ENCODE measurements at places on chromosomes 12 and 14. TPM values are rescaled to one million over a fixed set of nuclear protein-coding genes. Genes with fewer than 3 reads are reported as not detected.
A peak's percentile ranks its signal among the peaks of the same experiment; 100 is the strongest.

DNA sequence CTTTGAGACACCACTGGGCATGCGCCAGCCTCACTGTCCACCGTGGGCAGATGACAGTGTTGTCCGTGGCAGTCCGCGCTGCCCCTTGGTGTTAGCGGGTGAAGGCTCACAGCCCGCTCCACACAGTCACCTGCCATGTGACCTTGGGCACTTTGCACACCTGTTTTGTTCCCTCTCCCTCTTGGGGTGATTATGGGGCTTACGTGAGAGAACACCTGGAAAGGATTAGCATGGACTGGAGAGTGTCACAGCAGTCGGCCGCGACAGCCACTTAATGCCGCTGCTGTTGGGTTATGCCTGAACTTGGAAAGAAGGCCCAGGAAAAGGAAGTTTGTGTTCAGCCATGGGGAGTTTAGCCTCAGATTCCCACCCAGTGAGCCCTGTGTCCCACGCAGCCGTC, 94.2 kb downstream of the DDX51 start:
- no peak for DNase-seq

- DNase-seq: peak; percentile 30
Measured at GRCh38 chr12:23949348-23950209, at the start of gene SOX5. SOX5 (minus strand) TSS chr12:23949670; CDS start chr12:23949601, 69 bp downstream.

SLCO1B1 gene
- polyA plus RNA-seq: not detected

DNA sequence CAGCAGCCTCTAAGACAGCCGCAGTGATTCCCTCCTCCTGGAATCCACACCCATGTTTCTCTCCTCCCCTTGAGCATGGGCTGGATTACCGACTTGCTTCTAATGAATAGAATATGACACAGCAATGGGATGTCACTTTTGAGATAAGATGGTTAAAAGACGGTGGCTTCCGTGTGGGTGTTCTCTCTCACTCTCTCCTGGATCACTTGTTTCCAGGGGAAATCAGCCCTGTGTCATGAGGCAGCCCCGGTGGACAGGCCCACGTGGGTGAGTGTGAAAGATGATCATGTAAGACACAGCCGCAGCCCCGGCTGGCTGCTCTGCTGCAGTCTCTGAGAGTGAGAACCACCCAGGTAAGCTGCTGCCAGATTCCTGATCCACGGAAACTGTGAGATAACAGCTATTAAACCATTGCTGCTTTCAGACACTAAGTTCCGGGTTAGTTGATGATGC, 10.7 kb downstream of the MOAP1 start:
- peak; percentile 44 for DNase-seq

- DNase-seq: no peak
Measured at GRCh38 chr12:117790198-117790597, 178.6 kb downstream of the KSR2 start.

KRT74 gene
- polyA plus RNA-seq: not detected

GRCh38 chr12:83656004-83656403, 969.3 kb downstream of the TMTC2 start:
- DNase-seq: no peak

DNA sequence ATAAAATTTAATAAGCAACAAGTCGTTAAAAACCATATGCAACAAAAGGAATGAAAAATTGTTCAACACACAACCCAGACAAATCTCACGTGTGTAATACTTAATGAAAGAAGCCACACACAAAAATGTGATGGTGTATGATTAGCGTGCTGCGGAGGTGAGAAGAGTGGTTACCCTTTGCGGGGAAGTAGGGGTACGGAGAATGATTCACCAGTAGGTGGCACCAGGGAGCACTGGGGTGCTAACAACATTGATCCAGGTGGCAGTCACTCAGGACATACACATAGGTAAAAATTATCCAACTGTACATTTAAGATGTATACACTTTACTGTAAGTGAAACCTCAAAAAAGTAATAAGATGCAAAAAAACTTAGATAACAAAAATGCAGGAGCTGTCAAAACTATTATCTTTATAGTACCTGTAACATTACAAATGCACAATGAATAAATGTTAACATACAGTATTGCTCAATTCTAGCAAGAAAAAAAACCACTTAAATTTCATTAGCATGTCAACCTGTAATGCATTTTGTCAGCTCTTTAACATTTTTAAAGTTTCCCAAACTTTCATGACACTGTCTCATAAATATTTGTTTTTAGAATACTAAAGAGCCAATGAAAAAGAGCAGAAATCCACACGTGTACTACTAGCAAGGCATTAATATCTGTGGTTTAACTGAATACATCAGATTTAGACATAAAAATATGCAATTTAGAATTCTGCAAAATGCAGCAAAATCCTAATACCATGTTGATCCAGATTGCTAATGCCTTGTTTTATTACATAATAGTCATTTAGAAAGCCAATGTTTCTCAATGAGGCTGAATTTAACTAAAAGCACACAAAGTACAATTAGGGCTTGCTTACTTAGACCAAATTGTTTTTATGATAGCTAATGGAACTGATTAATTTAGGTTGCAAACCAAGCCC, 46.7 kb downstream of the TMCC3 start:
- DNase-seq: no peak

KRT83 gene
- polyA plus RNA-seq: not detected

- DNase-seq: no peak
Measured at GRCh38 chr12:2893007-2893406, 2.3 kb downstream of the TULP3 start.

- no peak for DNase-seq
Measured at GRCh38 chr14:76323331-76324050, 52.4 kb upstream of the ESRRB start.

LRRC10 gene
- not detected for polyA plus RNA-seq

DNA sequence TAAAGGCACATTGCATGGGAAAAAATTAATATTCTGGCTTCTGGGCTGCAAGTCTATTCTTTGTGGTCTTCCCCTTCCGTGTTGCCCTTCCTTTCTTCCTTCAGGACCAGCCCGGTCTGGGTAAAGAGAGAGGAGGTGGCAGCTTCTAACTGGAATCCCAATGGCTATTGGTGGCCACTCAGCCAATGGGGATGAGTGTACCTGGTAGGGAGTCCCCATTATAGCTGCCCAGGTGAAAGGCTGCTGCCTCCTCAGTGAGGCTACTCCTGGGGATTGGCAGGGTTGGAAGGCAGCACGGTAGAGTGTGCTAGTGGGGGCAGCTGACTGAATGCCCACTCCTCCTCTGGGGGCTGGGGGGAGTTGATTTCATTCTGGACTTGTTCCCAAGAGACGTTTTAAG, 112.6 kb downstream of the RBM19 start:
- DNase-seq: no peak

GRCh38 chr12:77725611-77726010, 105.1 kb upstream of the NAV3 start:
- no peak for DNase-seq

DNA sequence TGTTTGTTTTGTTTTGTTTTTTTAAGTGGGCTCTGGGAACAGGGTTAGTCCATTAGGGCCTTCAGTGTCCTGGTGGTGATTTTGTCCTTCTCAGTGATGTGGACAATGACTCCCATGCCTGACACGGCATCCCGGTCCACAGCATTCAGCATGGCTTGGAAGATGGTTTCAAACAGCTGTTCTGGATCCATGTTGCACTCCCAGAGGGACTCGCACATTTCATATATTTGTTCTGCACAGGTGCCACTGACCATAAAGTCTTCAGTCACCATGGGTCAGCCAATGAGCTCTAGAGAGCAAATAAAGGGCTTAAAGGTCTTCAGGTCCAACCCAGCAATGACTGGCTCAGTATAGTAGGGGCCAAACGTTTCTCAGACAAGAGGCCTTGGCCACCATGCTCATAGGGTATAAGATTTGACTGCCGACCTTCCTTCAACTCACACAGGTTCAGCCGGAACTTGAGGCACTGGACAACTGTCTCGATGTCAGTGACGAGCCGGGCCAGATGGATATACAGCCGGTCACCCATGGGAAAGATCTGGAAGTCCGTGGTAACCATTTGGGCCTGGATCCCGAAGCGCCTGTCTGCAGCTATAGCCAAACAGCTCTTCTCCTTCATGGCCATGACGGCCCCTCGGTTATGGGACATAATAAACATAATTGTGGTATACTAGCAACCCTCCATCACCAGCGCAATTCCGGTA, 18.0 kb downstream of the OR10P1 start:
- DNase-seq: no peak
